ENCODE measurements at places on chromosomes 2 and 18.

GRCh38 chr18:79069717-79070151 is 540 bp downstream of the ATP9B start:
- no peak for DNase-seq

DNA sequence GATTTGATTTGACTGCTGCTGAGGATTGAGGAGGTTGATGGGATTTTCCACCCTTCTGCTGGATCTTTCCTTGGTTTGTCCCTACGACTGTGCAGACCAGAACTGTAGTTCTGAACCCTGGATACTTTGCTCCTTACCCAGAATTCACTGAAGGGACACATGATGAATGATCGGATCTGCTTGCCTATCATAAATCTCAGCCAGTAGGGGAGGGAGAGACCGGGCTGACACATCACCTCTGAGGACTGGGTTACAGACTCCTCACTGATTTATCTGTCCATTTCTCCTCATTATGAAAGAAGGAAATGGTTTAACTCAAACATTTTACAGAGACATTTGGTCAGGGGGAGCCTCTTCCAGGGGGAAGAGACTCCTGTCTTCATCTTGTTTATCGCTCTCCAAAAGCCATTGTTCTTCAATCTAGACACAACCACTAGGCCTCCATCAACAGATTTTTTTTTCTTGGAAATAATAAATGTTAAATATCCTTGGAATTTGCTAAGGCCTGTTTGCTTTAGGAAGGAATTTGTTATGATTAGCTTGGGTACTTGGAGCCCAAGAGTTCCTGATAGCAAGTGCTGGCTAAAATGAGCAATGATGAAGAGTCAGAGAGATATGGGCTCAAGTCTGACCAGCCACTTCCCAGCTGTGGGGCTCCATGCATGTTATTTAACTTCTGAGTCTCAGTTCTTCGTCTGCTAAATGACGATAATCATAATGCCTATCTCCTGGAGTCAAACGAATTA is 925.5 kb downstream of the SLC4A3 start:
- DNase-seq = no peak

DNA sequence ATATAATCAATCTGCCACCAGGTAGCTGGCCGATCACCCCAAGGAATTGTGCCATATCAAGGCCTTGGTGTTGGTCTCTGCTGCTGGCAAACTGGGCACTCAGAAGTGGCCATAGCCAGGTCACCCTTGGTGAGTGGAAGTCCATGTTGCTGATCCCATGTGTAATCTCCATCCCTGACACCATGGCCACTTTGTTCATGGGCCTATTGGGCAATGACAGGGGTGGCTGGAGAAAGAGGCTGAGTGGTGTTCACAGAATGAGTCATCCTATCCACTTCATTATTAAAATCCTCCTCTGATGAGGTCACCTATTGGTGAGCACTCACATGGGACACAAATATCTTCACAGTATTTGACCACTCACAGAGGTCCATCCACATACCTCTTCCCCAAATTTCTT is 26.7 kb upstream of the CD226 start:
- DNase-seq = no peak

DNA sequence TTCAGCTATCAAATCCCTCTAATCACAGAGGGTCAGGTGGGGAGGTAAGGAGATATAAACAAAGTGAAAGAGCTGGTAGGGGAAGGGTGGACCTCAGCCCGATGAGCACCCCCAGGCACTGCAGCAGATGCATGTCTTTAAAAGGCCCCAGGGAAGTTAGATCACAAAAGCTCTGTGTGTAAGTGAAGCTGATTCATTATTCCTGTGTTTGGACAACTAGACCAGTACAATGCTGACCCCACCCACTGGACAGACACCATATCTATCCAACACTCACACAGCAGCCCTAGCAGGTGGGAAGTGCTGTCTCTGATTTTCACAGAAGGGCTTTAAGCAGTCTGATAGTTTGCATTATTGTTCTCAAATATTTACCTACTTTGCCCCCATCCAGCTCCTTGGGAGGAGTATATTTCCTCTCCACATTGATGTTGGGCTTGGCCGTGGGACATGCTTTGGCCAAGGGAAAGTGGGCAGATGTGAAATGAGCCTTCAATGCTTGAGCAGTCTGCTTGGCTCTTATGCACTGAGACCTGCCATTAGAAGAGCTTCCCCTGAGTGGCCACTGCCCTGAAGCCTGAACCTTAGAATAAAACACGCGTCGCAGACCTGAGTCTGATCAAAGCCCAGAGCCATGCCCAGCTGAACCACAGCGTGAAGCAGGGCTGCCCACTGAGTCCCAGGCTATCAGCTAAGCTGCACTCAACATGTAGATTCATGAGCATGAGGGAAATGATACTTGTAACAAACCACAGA is 111.4 kb downstream of the COPS8 start:
- DNase-seq = no peak

GRCh38 chr2:101998556-101998895 is 6.8 kb downstream of the IL1R2 start:
- DNase-seq = no peak

All from stimulated activated CD4-positive, alpha-beta T cell treated with anti-CD3 and anti-CD28 coated beads, Interleukin-4, amount 100 ng/mL, for 4 hours (primary cell).